ENCODE measurements at places on chromosomes 12 and 14.

DNA sequence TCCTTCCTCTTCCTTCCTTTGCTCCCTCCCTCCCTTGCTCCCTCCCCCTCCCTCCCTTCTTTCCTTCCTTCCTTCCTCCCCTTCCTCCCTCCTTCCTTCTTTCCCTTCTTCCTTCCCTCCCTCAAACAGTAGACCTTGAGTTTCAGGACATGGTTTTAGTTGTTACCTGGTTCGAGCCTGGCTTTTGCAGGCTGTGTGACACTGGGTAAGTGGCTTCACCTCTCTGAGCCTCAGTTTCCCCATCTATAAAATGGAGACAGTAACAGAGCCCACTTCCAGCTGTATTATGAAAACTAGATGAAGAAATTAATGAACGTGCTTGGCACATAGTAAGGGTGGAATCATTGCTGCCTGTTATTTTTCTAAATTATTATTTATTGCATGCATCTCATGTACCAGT is 171.0 kb upstream of the LHX5 start:
- no peak for DNase-seq

- no peak for DNase-seq
These were observed at the start of gene IGFBP6 for GRCh38 chr12:53097564-53098353. TSS of gene IGFBP6 (plus strand) at chr12:53097667. CDS start at chr12:53097718, 51 bp downstream.

- no peak for DNase-seq
These were observed 26.4 kb downstream of the RIMBP2 start for GRCh38 chr12:130689408-130690405.

DNA sequence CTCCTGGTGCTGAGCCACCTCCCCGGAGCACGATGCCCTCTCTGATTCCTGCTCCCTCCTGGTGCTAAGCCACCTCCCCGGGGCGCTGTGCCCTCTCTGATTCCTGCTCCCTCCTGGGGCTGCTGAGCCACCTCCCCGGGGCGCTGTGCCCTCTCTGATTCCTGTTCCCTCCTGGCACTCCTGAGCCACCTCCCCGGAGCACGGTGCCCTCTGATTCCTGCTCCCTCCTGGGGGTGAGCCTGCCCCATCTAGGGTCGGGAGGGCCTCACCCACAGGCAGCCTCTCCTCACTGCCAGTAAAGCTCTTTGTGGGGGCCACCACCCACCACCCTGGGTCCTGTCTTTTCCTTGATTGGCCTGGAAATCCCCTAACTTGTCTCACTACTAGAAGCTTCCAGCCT is 327.6 kb upstream of the SFSWAP start:
- no peak for DNase-seq

GRCh38 chr12:91667694-91668093 is 478.0 kb downstream of the BTG1 start:
- no peak for DNase-seq

GRCh38 chr14:66910311-66910840 is 278.9 kb upstream of the GARIN2 start:
- no peak for DNase-seq

- DNase-seq, result no peak
These were observed 68.0 kb upstream of the DICER1 start for GRCh38 chr14:95225251-95225887.

DNA sequence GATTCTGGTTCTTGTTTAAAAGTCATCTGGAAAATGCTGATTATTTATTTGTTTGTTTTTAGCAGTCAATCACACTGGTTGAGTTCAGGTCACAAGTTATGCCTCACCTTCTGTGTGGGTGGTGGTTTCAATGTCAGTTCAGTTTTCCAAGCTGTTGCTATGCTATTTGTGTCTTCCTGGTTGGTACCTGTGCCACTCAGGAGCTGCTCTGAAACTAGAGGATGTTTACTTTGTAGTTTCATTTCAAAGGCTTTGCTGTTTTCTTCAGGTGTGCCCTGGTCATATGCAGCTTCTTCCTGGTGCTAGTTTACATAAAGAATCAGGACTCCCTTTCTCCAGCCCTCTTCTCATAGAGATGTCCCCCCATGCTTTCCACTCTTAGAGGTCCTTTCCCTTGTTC is 75.7 kb upstream of the PPP4R3A start:
- DNase-seq, result no peak

- DNase-seq, result peak; percentile 4
These were observed 220.5 kb downstream of the BCAT1 start for GRCh38 chr12:24728366-24728765.

DNA sequence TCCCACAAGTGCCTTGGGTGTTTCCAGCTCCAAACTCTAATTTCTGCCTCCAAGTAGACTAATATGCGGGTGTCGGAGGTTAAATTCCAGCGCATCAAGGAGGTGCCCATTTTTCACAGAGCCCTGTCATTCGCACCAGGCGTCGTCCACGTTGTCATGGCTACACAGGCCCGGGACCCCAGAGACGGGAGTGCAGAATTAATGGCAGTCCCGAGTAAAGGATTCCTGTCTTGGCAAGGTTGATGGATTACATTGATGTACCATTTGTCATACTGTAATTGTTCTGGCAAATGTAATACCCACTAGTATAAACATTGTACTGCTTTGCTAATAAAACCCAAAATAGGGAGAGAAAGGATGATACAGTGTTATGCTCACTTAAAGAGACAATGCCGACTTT is 222.9 kb upstream of the MYL2 start:
- no peak for DNase-seq

GRCh38 chr14:25400607-25401206 is 350.8 kb upstream of the STXBP6 start:
- DNase-seq, result no peak

DNA sequence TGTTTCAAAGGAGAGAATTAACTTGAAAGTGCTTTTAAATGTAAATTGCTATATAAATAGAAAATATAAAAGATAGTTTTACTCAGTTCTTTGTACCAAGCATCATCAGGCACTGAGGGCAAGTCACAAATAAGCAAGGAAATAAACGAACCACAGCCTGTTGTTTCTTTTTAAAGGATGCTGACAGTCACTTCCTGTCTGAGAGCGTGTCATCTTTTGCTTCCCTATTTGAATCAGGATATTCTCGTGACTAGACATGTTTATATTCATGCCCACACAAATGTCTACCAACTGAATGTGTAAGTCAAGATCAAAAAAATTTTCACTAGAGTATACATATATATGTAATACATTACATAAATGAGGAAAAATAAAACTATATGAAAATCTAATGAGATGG is 31.4 kb upstream of the SLC2A13 start:
- DNase-seq, result no peak

DNA sequence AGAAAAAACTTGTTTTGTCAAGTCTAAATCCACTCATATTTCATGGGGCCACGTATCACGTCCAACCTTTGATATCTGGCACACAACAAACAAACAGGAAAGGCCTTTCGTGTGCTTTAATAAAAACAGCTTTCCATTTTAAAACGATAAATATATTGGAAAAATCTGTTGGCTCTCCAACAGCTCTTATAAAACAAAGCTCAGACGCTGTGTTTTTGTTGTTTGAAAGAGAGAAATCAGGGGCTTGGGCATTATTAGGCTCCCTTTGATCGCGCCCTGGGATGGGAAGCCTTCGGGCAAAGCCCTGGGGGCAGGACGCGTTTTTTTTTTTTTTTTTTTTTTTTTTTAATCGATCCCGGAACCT is 429 bp upstream of the PLEKHA5 start:
- DNase-seq, result no peak

DNA sequence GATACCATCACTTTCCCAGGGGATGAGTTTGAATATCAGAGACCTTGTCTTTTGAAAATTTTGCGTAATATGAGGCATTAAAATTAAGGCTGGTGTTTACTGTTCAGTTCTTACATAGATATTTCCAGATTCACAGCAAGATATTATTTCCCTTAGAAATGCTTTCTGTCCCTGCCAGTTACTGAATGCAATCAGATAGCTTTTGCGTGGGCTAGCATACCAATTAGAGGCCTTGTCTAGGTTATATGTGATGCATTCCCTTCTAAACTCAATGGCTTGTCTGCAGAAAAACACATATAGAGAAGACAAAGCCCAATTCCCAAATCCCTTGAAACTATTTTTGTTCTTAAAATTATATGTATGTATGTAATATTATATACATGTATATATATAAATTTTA is 167.8 kb downstream of the RMST start:
- no peak for DNase-seq

GRCh38 chr14:97748616-97749015 is 951.4 kb downstream of the VRK1 start:
- DNase-seq, result no peak

GRCh38 chr12:22672951-22673350 is 48.0 kb downstream of the ETNK1 start:
- DNase-seq, result no peak

GRCh38 chr14:74195623-74196022 is 43.6 kb upstream of the VSX2 start:
- no peak for DNase-seq

- DNase-seq, result no peak
These were observed 21.0 kb upstream of the TSPAN11 start for GRCh38 chr12:30905463-30906009.

- no peak for DNase-seq
These were observed 14.4 kb downstream of the PLEK2 start for GRCh38 chr14:67397536-67397935.

- DNase-seq, result peak; percentile 55
These were observed 11.4 kb downstream of the RERG start for GRCh38 chr12:15209782-15210181.

- peak; percentile 97 for DNase-seq
These were observed 11.4 kb downstream of the GPR19 start for GRCh38 chr12:12684375-12685106.

DNA sequence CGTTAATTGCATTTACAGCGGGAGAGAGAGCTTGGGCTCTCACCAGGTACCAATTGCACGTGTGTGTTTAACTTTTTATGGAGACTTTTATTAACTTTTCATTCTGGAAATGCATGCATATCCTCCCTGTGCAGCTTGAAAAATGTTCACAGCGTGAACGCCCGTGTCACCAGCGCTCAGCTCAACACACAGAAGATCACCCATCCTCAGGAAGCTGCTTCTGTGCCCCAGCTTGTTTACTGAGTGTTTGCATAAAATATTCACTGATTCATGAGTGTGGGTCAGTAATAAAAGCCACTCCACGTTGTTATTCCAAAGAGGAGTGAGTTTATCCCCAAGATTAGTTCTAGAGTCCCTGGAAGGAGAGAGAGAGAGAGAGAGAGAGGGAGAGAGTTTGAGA is 75.5 kb upstream of the FZD10 start:
- DNase-seq, result no peak

DNA sequence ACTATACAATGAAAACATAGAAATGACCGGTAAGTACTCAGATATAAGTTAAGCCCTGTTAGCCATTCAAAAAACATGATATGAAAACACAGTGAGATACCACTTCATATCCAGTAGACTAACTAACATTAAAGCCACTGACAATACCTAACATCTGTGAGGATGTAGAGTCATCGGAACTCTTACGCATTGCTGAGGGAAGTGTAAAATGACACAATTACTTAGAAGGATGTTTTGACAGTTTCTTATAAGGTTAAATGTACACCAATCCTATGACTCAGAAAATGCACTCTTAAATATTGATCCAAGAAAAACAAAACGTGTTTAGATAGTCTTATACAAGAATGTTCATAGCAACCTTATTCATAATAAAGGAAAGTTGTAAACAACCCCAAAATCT is 782.9 kb downstream of the BCL11B start:
- no peak for DNase-seq

DNA sequence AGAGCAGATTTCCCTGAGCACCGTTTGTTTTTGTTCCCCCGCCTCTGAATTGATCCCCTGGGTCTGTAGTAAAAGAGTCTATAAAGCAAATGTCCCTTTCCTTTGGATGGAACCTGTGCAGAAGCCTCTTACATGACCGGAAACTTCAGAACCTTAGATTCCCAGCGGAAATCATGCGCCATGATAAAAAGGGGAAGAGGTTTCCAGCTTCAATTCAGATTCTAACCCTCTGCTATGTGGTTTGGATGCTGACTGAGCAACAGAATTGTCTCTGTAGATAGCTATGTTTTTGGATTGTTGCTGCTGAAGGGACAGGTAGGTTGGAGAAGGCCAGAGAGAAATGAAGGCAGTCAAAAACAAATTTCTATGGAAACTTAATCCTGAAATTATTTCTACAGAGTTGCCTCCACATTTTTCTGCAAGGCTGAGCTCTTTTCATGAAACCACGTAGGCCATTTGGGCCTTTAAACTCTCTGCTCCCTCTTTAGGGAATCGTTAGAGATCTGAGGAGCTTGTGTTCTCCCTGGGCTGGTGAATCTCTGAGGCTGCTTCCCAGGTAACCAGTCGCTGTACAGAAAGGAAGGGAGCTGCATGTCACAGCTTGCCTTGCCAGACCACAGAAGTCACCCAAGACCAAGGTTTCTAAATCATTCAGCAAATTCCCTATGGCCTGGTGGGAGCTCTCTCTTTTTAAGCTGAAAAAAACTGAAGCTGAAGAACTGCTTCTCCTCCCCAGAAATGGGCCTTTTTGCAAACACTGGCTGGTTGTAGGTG is 28.7 kb upstream of the OR10P1 start:
- no peak for DNase-seq

DNA sequence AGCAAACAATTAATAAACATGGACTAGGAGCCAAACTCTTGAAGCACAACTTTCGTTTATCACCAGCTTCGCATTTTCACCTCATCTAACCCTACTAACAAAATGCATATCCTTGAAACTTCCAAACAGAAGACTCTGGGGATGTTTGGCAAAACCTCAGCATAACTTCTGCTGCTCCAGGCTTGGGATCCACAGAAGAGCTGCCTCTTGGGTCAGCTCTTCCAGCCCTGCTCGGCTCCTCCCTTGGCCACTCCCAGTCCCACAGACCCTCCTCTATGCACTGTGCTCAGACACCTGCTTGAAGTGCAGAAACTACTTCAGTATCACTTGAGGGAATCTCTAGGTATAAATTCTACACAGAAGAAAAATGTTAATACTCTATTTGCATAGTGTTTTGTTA is 110.0 kb upstream of the AMIGO2 start:
- no peak for DNase-seq

- DNase-seq, result no peak
These were observed 15.0 kb downstream of the TCP11L2 start for GRCh38 chr12:106317406-106318082.

DNA sequence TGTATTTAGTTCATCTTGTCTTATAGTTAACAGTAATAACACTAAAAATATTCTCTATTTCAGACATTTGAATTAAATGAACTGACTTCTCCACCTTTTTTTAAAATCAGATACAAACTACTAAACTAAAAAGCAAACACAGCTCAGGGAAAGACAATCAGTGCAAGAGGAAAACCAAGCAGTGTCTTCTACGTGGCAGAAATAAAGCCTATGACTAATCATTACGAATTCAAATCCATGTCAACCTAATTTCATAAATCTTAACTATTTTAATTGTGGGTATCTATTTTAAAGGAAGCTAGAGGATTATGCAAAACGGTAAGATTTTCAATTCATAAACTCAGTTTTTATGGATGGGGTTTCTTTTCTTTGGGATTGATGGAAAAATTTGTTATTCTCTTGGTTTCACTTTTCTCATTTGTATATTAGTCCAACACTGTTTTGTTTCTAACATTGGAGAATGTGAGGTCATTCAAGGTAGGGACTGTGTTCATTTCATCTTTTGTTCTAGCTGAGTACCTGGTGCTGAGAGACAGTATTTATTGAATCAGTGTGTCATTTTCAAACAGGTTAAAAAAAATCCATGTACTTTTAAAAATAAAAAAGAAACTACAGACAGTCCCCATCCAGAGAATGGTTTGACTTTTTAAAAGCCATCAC is 12.8 kb upstream of the PALS1 start:
- DNase-seq, result no peak
